ENCODE measurements at places on chromosomes 6 and 20.
A peak's percentile ranks its signal among the peaks of the same experiment; 100 is the strongest.

- no peak for DNase-seq
Measured at GRCh38 chr6:124158024-124158423, 354.4 kb downstream of the NKAIN2 start.

DNA sequence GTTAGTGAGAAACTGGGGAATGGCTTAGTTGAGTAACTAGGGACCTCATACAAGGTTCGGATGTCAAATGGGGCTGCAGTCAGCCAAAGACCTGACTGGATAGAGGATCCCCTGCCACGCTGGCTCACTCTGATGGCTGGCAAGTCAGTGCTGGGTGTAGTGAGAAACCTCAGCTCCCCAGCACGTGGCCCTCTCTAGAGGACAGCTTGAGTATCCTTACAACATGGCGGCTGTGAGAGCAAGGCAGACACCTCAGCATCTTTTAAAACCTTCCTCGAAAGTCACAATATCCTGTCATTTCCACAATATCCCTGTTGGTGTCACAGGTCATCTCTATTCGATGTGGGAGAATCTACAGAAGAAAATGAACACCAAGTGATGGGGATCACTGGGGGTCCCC lies 26.7 kb upstream of the IPCEF1 start:
- no peak for DNase-seq

DNA sequence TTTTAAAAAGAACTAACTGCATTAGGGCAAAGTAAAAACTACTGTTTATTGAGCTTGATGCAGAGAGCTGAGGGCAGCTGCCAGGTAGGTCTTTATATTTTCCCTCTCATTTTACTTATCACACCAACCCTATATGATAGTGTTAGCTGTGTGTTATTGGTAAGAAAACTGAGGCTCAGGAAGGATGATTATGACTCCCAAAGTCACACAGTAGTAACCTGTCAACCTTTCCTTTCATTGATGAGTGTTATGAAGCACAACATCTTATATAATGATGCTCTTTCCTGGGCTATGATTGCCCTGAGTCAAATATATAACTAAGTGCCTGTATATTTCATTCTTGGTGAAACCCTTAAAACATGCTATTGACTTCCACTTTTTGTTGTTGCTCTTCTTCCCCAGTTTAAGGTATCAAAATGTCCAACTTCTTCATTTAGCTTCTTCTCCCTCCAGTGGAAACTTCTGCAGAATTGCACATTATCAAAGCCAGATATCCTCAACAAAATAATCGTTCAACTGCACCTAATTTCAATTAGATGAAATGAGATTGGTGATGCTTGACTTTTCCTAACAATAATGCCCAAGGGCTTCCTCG lies 8.1 kb downstream of the GFOD1 start:
- no peak for DNase-seq

DNA sequence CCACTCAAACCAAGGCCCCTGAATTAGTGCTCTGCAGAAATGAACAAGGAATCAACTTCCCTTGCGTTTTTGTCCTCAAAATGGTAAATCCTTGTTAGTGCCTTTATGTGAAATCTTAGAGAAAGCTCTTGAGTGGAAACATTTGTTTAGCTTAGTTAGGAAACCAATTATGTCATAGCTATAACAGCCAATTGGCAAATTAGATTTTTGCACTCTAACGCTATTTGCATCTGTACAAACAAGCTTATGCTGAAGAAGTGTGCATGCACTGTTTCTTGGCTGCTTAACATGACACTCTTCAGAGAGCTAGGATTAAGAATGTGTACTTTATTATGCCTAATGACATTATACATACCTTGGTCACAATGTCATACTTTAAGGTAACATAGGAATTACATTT lies 622.6 kb upstream of the SLC35B3 start:
- DNase-seq, result no peak

GRCh38 chr6:141307309-141307998 lies 825.3 kb upstream of the GJE1 start:
- no peak for DNase-seq

GRCh38 chr6:121856296-121856695 lies 420.9 kb downstream of the GJA1 start:
- DNase-seq, result no peak

GRCh38 chr6:168057836-168058235 lies 21.2 kb downstream of the FRMD1 start:
- DNase-seq, result no peak

GRCh38 chr20:54717983-54718382 lies 242.6 kb downstream of the DOK5 start:
- DNase-seq, result no peak

DNA sequence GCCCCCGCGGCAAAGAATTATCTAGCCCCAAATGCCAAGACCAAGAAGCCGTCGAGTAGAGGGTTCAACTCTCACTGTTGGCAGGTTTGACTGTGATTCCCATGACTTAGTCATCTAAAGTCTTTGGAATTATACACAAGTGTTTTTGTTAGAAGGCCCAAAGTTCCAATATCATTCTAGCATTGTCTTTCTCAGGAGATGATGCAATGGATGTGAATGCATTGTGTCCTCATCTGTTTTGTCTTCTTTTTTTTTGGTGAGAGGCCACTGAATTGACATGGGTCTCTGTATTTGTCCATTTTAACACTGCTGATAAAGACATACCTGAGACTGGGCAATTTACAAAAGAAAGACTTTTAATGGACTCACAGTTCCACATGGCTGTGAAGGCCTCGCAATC lies 290.5 kb upstream of the ZFP64 start:
- DNase-seq, result no peak

DNA sequence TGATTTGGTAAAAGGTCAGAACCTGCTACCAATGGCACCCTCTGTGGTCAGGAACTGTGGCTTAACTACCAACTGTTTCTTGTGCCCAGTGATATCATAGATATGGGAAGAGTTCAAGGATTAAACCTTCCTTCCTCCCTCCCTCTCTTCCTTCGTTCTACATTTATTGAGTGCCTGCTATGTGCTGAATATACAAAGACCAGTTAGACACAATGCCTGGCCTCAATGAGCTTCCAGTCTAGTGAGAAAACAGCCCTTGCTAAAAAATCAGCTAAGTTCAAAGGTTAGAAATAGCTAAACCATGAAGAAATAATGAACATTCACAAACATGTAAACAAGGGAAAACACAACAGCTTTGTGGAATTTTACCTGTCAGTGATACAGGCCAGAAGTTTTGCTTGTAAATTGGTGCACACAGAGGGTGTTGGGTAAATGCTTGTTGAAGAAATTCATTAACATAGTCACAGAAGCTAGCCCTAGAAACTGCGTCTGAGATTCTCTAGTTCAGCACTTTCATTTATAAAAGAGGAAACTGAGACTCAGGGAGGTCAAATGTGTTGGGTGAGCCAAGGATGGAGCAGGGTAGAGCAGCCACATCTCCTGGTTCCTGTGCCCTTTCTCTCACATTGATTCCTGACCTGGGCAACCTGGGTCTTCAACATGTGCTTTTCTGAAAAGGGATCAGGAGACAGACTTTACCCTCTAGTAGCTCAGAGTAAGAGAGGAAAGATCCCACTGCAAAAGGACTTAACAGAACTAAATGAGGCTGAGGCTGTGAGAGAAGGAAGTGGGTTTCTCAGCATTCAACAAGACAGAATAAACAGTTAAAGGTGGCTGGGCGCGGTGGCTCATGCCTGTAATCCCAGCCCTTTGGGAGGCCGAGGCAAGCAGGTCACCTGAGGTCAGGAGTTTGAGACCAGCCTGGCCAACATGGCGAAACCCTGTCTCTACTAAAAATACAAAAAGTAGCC lies 14.4 kb upstream of the FOXO3 start:
- no peak for DNase-seq

DNA sequence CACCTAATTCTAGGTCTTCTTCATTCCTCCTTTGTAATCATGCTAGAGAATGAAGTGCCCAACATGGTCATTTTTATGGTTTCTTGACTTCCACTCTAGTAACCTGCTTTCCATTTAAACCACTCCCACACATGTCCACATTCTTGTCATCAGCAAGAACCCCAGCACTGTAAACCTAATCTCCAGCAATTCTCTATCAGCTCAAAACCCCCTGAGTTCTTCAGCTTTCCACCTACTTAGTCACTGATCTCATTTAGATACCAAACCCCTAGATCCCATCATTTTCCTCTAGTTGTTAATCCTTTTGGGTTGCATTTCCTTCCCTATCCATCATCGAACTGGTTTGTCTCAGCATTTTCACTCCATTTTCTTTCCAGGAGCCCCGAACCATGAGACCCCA lies 49.7 kb downstream of the GOPC start:
- DNase-seq, result no peak

DNA sequence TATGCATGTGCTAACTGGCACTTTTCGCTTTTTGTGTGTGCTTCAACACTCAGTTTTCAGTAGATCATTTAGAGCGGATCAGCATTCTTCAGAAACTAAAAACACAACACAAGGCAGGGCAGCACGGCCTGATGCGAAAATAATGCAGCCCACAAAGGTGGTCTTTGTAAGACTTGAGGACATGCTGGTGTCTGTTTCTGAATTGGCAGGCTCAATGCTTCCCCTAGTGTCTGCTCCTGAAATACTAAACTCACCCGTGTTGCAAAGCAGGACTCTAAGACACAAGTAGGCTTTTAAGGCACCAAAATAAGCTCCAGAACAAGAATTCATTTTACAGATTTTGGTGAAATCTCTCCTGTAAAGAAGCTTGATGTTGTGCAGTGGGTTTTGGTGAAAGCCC lies 676.5 kb downstream of the TENT5A start:
- DNase-seq, result no peak

DNA sequence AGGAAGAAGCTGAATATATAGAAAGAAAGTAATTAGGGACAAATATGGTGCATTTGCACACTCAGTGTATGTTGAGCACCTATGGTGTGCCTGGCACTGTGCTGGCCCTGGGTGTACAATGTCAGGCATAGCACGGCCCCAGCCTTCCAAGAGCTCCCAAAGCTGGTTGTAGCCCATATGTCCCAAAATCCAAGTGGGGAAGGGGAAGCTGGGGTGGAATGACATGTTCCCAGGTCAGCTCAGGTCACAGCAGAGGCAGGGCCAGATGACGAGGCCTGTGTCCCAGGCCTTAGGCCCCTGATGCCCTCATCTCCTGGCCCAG lies 170.0 kb downstream of the VEGFA start:
- no peak for DNase-seq

DNA sequence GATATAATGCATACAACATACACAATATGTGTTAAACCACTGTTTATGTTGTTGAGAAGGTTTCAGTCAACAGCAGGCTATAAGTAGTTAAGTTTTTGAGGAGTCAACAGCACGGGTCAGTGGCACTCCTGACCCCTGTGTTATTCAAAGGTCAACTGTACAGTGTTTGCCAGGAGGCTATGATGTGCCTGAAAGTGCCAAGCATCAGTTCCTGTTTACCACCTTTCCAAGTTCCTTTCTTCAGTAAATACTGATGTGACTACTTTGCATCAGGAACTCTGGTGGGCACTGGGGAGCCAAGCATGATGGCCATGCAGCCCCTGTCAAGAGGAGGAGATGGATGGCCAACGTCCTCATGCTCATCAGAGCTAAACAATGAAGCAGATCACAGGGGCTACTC lies 224.4 kb upstream of the EXOC2 start:
- DNase-seq, result no peak

DNA sequence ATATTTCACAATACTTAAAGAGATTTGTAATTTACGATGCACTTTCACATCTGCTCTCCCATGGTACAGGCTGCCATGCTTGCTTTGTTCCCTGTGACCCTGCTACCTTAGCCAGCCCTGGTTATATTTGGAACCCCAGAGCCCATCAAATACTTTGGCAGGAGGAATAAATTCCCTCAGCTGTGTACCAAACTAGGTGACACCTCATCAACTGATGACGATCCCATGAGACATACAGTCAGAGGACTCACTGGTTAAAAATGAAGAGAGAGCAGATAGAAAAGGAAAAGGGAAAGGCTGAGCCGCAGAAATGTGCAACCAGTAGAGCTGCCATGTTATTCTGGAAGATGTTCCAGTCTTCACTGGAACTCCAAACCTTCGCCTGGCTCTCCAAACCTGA lies 120.0 kb downstream of the SIM1 start:
- DNase-seq, result no peak

DNA sequence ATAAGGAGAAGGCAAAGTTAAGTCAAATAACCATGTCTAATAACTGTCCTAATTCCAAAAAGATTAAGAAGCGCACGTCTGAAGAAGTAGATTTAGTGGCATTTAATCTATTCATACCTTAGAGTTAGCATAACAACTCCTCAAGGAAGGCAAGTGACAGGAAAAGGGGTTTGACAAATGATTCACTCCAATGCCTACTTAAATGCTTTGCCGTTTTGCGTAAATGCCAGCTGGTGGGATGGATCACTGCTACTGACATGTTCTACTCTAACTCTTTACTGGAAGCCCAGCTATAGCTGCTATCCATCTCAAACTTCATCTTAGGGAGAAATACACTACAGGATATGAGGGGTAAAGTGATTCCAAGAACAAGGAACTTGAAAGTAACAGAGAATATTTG lies 347.3 kb upstream of the RUNX2 start:
- no peak for DNase-seq

GRCh38 chr20:57200882-57201695 lies 65.4 kb downstream of the BMP7 start:
- DNase-seq, result no peak

- DNase-seq, result no peak
Measured at GRCh38 chr20:18055261-18055660, 2.5 kb downstream of the OVOL2 start.

- peak; percentile 89 for DNase-seq
Measured at GRCh38 chr6:2245877-2246863, 765 bp upstream of the GMDS start.

GRCh38 chr6:17466707-17467106 lies 73.3 kb downstream of the CAP2 start:
- DNase-seq, result no peak

GRCh38 chr6:22956029-22956681 lies 386.8 kb downstream of the HDGFL1 start:
- DNase-seq, result peak; percentile 4

DNA sequence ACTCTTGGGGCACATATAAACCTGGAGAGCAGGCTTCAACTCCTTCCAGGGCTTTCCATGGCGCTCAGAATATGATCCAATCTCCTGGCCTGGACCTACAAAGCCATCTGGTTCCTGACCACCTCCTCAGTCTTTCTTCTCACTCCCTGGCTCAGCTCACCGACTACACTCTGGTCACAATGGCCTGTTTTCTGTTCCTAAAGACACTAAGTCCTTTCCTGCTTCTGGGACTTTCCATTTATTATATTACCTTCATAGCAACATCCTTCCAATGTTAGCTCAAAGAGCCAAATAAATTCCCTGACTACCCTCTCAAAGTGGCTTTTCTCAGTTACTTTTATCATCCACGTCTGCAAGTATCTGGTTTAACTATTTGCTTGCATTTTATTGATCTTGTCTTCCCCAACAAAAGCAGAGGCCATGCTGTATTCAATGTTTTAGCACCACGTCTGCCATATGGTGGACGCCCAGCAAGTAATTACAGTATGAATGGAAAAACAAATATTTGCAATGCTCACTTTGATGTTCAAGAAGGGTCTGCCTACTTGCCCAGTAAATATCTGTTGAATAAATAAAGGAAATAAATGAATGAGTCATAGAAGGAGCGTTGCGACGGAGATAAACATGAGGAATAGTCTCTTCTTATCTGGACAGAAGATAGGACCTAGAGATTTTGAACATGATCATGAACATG lies 328.4 kb downstream of the ESR1 start:
- no peak for DNase-seq
